ENCODE measurements at places on chromosomes 1 and 21.

DNA sequence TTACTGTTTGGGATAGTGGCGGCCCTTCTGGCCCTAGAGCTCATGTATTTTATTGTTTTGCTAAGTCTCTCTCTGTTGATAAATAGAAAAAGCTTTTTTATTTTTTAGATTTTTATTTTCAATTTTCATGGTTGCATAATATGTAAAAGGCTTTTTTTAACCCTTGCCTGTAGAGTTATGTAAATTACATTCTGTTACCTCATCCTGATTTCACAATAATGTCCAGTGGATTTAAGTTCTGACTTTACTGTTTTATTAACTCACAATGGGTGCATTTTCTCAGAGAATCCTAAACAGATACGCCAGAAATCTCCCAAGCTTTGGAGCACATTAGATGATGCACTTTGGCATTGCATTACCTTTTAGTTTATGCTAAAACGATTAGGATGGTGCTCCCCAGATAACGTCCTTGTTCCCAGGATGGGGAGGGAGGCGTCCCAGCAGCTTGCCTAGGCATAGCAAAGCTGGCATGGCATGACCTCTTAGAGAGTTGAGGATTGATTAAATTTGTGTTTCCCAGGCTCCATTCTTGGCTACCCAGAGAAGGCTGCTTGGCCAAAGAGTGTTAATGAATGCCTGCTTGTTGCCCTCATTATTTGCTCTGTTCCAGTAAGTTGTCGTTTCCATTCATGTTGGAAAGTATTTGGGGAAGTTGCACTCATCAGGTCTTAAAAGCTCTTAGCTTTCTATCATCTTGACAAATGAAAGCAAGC lies 17.1 kb downstream of the UTP25 start:
- DNase-seq, result no peak

DNA sequence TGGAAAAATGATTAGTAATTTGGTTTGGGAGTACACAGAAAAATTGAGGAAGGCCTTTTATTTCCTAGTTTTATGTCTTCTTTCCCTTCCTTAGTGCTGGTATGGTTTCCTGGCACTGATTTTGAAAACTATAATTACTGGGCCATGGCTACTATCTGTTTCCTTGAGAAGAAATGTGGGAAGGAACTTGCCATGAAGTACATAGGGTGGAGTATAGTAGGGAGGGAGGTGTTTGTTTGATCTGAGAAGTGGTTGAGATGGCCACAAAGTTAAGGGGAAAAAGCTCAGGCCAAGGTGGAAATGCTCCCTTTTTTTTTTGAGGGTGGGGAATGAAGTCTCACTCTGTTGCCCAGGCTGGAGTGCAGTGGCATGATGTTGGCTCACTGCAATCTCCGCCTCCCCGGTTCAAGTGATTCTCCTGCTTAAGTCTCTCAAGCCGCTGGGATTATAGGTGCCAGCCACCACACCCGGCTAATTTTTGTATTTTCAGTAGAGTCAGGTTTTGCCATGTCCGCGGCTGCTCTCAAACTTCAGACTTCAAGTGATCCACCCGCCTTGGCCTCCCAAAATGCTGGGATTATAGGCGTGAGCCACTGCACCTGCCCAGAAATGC lies 11.3 kb downstream of the HJV start:
- DNase-seq, result no peak

DNA sequence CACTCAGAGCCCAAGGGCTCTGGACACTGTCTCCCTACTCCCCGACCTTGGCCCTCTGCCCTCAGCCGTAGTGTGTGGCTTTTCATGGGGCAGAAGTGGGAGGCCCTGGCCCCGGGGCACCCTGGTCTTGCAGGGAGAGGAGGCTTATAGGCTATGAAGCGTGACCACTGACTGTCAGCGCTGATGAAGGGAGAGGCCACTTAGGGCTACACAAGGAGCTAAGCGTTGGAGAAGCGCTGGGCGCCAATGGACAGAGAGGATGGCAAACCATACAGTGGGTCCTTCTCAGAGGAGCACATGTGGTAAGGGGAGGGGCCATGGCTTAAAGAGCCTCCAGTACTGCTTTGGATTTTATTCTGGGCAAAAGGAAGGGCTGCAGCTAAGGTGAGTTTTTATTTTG lies 7.9 kb downstream of the CRABP2 start:
- DNase-seq, result no peak

DNA sequence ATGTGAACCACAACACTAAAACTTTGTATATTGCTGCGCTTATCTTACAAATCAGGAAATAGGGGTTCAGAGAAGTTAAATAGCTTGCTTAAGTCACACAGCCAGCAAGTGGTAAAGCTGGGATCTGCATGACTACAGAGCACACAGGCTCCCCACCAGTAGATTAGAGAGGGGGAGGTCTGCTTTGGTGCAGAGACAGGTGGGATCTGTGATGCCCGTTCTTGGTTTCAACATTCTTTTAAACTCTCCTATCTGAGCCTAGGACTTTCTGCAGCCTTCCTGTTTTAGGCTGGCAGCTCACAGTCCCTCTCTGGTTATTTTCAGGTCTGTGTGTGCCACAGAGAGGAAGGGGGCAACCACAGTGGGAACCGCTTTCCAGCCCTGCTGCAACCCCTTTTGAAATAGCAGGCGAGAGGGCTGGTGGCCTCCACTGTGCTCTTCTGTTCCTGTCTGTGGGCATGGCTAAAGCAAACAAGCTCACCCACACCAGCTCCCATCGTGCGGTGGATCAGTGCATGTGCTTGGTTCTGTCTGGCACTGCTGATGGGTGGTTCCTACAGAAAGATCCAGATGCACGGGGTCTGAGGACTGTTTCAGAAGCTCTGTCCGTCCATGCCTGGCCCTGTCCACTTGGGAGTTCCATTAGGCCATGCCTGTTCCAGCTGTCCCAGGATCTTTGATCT lies 1.7 kb upstream of the IL6R start:
- DNase-seq, result no peak

GRCh38 chr1:218945050-218945449 lies 228.6 kb upstream of the LYPLAL1 start:
- no peak for DNase-seq

GRCh38 chr1:52111492-52111891 lies 30.4 kb upstream of the ZFYVE9 start:
- no peak for DNase-seq

GRCh38 chr1:92599184-92599583 lies 112.5 kb upstream of the GFI1 start:
- no peak for DNase-seq

GRCh38 chr1:150560011-150560438 lies 10.8 kb downstream of the ADAMTSL4 start:
- peak; percentile 58 for DNase-seq

DNA sequence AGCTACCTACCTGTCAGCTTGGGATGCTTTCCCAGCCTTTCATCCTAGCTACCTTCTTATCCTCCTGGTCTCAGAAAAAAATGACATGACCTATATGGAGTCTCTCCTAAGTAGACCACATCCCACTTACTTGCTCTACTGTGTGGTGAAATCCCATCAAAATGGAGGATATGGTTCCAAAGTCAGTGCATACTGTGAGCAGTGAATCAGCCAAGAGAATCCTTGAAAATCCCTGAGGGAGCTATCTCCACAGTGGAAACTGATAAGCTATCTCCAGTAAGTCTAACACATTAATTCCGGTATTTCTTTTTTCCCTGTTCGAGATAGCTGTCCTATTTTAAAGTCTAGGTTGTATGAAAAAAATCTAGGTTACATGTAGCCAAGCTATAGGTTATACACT lies 189.7 kb downstream of the FGGY start:
- no peak for DNase-seq

- DNase-seq, result no peak
These were observed at the start of gene MARK1 for GRCh38 chr1:220527908-220528678. Gene MARK1 (plus strand): TSS chr1:220528136. CDS start chr1:220528823, 687 bp downstream.

DNA sequence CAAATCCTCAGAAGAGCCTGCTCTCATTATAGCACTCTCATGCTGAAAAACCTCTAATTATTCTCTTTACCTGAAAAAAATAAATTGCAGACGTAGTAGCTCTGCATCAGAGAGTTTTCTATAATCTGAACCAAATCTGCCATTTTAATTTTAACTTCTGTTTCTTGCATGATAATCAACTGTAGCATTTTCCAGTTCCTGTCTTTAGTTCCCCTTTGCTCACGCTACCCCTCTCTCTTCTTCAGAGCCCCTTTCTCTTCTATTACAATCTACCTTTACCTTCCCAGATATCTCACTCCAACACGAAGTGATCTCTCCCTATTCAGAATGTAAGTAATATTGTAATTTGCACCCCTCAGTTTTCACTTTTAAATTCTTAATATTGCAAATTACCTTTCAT lies 31.4 kb downstream of the FMO1 start:
- DNase-seq, result no peak

DNA sequence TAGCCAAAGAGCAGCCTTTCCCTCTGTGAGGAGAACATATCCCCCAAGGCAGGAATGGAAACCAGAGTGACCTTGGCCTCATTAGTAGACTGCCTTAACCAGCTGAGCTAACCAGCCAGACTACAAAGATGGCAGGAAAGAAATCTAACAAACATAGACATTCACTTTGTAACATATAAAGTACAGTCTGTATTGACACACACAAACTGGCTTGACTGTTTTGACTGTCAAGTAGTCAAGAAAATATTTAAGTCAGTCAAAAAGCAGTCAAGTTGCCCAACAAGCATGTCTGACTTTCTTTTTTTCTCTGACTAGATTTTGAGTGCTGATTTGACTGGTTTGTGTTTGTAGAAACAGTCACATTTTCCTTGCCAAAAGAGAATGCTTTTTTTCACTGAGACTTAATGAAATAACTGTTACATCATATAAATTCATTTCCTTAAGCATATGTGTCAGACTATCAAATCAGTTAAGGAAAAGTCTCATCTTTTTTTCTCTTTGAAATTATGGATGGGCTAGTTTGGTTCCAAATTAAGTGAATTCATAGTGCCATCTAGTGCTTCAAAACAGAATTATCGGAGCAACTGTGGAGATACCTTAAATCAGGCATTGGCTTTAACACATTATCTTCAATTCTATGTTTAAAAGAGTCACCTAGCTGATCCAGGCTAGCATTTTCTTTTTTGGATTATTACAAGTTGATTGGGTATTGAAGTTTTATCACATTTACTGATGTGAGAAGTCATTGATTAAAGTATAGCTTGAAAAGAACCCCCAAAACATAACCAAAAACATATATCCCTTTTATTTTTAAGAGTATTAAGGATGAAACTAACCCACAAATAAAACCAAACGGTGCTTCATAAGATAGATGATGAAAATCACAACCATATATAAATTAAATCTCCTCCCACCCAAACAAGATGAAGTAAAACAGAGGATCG lies 75.0 kb downstream of the ATP6V1G3 start:
- peak; percentile 64 for DNase-seq

DNA sequence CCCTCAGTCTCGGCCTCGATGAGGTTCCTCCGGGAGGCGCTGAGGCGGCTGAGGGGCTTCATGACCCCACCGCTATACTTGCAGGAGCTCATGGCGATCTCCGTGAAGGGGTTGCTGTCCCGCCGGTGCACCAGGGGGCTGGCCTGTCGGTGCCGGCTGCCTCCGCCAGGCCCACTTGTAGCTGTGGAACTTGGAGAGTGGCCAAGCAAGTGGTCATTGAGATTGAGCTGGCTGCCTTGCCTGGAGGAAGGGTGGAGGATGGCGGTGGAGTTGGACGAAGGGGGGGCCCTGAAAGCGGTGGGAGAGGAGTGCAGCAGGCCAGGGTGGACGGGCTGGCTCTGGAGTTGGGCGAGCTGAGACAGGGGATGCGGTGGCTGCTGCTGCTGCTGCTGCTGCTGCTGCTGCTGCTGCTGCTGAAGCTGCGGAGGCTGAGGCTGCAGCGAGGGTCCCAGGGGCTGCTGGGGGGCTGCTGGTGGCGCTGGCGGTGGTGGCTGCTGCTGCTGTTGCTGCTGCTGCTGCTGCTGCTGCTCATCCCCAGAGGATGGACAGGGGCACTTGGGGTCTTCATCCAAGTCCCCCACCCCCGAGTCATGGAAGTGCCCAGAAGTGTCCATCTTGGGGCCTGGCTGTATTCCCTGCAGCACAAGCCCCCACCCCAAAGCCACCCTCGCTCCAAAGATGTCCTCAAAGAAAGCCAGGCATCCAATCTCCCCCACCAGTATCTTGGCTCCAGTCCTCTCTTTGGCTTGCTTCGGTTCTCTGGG lies 548 bp downstream of the KCNN3 start:
- no peak for DNase-seq

GRCh38 chr1:168386492-168386891 lies 105.8 kb downstream of the TBX19 start:
- DNase-seq, result no peak

DNA sequence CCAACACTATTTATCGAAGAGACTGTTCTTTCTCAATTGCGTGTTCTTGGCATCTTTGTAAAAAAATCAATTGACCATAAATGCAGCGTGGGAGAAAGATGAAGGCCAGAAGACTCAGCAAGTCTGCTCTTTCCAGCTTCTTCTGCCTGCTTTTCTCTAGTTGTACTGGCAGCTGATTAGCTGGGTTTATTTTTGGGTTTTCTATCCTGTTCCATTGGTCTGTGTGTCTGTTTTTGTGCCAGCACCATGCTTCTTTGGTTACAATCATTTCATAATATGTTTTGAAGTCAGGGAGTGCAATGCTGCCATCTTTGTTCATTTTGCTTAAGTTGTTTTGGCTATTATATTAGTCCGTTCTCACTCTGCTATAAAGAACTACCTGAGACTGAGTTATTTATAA lies 201.8 kb upstream of the B3GALT2 start:
- no peak for DNase-seq

GRCh38 chr1:55001311-55001710 lies 2.6 kb downstream of the BSND start:
- no peak for DNase-seq

DNA sequence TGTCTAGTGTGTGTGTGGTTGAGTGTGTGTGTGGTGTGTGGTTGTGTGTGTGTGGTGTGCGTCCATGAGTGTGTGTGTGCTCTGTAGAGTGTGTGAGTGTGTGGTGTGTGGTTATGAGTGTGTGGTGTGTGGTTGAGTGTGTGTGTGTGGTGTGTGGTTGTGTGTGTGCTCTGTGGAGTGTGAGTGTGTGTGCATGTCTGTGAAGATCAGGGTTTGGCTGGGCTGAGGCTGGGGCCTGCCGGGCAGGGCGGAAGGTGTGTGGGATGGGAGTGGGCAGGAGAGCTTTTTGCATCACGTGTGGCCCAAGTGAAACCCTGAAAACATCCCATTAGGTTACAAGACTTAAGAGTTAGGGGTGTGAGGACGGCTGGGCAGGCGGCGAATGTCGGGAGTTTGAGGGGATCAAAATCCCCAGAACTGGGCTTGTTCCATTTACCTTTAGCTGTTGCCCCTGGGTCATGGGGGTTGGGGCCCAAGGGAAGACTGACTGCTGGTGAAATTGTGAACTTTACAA lies 2.9 kb upstream of the FCMR start:
- peak; percentile 75 for DNase-seq

DNA sequence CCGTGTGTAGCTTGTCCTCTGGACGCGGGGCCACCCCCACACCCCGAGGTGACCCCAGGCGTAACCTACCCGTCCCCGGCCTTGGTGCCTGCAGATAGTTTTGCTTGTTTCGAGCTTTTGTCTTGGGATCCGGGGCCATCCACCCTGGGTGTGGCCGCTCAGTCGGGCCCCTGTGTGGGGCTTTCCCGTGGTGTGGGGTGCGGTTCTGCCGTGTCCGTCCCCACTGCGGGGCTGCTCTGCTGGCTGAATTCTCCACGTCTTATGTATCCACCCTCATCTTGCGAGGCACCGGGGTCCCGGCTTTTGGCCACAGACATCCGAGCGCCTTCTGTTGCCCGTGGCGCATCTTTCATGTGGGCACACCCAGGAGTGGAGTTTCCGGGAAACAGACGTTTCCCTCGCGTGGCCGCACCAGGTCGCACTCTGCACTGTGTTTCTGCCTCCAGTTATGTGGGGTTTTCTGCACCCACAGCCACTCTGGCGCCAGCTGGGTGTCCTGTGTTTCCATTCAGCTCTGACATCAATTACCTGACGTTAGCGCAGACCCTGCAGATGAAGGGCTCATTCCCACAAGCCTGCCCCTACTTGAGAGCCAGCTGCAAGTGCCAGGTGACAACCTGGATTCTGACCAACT lies 64.9 kb downstream of the PRKCZ start:
- no peak for DNase-seq

- no peak for DNase-seq
These were observed 65.1 kb downstream of the IARS2 start for GRCh38 chr1:220159041-220159440.
